Hippocampal formation (tissue), 2 donors: ENCODE measurements at places on chromosomes 16 and 17.

DNA sequence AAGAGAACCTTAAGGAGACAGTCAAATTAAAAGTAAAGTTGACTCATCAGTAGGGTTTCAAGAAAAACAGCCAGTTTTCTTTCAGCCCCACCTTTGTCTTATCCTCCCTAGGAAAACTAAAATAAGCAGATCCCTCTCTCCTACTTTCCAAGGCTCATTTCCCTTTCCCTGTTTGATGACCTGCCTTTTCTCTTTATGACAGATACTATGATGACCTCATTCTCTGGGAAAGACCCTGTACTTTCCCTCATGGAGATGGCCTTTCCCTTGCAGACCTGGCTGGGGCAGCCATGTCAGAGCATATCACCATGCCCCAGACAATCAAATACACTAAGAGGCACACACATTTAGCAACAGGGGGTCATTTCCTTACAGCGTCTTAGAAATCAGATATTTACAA is 53.6 kb downstream of the GPR139 start:
- DNase-seq, result no peak

- no peak for DNase-seq
Measured at GRCh38 chr16:24668481-24669061, 60.9 kb upstream of the TNRC6A start.

- no peak for DNase-seq
Measured at GRCh38 chr17:42537156-42537805, 1.2 kb downstream of the NAGLU start.

DNA sequence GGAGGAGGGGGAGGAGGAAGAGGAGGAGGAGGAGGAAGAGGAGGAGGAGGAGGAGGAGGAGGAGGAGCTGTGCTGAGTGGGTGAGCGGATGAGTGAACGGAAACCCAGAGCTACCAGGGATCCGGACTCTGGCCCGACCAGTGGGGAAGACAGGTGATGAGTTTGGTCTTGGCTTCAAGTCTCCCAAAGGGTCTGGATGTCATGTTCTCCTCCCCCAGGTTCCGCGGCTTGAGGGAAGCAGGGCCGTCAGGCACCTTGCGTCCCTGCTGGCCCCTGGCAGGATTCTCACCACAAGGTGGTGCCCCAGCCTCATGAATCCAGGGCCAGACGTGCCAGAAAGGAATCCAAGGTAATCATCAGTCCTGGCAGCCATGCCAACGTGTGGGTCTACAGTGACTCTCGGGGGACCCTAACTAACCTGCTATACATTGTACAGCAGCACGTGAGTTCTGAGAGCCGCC is 13.5 kb upstream of the ABAT start:
- DNase-seq, result peak; percentile 9

- DNase-seq, result no peak
Measured at GRCh38 chr17:77205396-77206125, 64.8 kb downstream of the SEC14L1 start.

- no peak for DNase-seq
Measured at GRCh38 chr17:51150932-51151331, 2.4 kb upstream of the NME1 start.

DNA sequence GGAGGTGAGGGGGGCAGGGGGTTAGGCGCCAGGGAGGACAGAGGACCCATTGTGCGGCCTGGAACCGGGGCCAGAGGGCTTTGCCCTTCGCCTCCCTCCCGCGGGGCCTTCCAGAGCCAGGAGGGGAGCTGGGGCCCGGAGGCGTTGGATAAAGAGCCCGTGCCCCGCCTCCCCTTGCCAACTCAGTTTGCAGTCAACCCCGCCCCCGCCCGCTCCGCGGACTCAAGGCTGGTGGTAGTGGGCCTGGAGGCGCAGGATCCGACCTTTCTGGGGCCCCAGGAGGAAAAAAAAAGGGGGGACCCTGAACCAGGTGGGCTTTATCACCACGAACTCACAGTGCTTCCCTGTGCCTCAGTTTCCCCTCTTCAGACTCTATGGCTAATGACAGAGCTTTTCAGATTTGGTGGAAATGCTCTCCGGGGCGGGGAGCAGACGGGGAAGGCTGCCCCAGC is 2.0 kb upstream of the SPHK1 start:
- DNase-seq, result no peak

DNA sequence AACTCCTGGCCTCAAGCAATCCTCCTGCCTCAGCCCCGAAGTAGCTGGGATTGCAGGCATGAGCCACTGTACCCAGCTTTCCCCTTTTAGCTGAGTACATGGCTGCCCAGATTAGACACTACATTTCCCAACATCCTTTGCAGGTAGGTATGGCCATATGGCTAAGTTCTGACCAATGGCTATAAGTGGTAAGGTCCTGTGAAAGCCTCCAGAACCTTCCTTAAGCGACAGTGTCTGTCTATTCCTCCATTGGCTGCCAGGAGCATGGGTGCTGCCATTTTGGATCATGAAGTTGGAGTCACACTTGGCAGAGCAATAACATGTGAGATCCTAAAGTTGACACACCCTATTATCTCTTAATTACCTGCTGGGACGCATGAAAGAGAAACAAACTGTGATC is 24.4 kb upstream of the CRHR1 start:
- no peak for DNase-seq
